ENCODE measurements at places on chromosomes 5 and 9.
A peak's percentile ranks its signal among the peaks of the same experiment; 100 is the strongest.

GRCh38 chr9:36443581-36443980, 43.5 kb upstream of the RNF38 start:
- DNase-seq: no peak

- no peak for DNase-seq
These were observed 222.7 kb downstream of the PBX3 start for GRCh38 chr9:125969868-125970267.

DNA sequence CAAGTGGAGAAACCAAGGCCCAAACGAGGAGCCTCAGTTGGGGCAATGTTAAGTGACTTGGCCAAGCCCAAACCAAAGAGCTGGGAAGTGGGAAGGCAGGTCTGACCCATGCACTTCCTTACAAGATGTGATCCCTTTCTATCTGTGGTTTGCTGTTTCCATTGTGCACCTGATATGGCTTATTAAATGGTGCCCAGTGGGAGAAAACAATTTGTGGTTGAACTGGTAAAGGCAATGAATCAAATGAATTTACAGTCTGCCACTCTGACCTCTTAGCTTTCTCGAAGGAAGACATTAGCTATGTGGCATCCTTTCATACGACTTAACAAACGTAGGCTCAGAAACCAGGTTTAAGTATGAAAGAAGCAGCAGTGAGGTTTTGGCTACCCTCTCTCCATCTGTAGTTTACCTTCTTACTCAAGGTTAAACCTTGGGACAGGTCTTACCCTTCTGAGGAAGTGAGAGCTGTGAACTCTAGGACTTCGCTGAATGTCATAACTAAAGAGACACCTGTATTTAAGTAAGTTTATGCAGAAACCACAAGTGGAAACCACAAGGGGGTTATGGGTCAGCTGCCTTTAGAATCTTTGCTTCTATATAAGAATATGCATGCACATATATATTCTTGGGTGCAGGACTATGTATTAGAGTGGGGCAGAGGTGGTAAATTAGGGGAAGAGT, 100.5 kb upstream of the SPATA31D4 start:
- DNase-seq: no peak

- DNase-seq: peak; percentile 39
These were observed 27.8 kb upstream of the SLC6A19 start for GRCh38 chr5:1173485-1174070.

DNA sequence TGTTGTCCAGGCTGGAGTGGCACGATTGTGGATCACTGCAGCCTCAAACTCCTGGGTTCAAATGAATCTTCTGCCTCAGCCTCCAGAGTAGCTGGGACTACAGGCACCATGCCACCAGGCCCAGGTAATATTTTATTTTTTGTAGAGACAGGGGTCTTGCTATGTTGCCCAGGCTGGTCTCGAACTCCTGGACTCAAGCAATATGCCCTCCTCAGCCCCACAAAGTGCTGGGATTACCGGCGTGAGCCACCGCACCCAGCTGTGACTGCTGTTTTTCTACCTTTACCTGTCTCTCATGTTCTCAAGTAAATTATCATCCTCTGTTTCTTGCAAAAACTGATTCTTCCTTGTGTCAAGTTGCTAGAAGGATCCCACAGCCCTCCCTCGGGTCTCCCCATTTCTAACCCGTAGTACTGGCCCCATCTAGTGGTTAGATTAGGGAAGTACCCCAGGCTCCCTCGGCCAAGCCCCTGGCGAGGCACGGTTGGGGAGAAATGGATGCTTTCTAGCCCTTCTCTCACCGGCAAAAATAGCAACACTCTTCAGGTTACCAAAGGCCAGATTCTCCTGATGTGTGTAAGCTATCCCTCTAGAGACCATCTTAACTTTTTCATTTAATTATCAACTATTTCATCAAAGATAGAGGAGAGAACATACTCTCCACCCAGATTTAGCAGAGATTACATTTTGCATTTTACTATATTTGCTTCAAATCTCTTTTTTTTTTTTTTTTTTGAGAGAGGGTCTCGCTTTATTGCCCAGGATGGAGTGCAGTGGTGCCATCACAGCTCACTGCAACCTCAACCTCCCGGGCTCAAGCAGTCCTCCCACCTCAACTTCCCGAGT, 19.2 kb upstream of the TOR1B start:
- peak; percentile 67 for DNase-seq

- no peak for DNase-seq
These were observed 57.4 kb downstream of the LHFPL2 start for GRCh38 chr5:78591138-78591612.

- DNase-seq: peak; percentile 91
These were observed 23.4 kb downstream of the HNRNPK start for GRCh38 chr9:83956436-83957247.

DNA sequence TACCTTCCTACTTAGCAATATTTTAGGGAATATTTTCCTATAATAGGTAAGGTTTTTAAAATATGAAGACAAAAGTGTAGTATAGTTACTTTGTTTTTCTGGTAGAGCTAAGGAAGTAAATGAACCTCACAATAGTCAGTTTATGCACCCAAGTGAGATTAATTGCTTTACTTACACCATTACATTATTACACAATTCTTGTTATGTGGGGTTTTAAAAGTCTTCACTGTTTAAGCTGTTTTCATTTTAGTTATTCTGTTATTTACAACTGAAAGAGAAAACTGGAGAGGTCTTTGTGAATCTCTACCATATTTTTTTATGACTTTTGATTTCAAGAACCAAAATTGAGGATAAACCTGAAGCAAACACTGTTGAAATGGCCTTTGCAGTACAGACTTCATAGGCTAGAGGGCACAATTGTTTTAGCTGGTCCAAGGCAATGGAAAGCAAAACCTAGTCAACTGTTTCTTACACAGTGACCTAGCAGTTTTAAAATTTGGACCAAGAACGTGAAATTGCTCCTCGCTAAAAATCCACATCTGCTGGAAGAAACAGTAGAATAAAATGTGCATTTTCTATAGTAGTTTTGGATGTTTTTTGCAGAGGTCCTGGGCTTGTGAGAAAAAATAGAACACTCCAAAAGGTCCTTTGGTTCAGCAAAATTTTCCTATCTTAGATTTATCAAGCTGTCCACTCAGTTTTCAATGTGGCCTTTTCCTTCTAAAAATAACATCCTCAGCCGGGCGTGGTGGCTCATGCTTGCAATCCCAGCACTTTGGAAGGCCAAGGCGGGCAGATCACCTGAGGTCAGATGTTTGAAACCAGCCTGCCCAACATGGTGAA, 66.4 kb upstream of the FER start:
- no peak for DNase-seq

GRCh38 chr5:159819591-159820411, 96.5 kb upstream of the ADRA1B start:
- peak; percentile 63 for DNase-seq

Measured in lower lobe of right lung (tissue), 2 donors.